Heart right ventricle (tissue), 16 donors: ENCODE measurements at places on chromosomes 7 and 10.

GRCh38 chr7:46145412-46145811 is 224.3 kb upstream of the IGFBP3 start:
- DNase-seq, result no peak

- DNase-seq, result no peak
Measured at GRCh38 chr7:156532016-156532602, 108.5 kb upstream of the RNF32 start.

DNA sequence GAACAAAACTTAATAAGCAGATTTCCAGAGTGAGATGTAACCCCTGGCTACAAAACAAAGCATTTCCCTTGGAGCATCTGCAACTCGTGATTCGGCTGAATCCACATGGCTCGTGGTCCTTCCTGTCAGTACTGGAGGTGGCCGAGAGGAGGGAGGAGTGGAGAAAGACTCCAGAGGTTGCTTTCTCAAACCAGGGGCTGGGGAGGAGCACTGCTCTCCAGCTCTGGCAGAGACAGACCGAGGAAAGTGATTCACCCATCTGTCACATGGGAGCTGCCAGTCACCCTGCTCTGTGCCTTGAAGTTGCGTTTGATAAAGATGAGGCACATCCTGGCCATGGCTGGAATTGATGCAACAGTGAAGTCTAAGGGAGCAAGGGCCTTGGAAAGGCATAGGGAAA is 72.7 kb downstream of the COL13A1 start:
- DNase-seq, result no peak

GRCh38 chr10:26798298-26798697 is 62.5 kb downstream of the ABI1 start:
- DNase-seq, result no peak

DNA sequence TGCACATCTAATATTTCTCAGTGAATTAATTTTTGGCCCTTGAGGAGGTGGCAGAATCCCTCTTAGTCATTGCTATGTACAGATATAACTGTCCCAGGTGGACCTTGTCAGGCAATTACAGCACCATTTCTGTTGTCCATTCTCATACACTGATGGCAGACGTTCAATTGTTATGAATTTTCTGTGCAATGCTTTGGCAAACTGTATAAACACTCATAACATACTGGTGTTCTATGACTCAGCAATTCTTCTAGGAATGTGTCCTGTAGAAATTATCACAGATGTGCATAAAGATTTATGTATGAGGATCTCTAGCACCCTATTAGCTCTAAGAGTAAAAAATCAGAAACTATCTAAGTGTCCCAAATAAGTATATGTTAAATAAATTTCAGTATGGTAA is 80.8 kb downstream of the DNAJB9 start:
- DNase-seq, result no peak

DNA sequence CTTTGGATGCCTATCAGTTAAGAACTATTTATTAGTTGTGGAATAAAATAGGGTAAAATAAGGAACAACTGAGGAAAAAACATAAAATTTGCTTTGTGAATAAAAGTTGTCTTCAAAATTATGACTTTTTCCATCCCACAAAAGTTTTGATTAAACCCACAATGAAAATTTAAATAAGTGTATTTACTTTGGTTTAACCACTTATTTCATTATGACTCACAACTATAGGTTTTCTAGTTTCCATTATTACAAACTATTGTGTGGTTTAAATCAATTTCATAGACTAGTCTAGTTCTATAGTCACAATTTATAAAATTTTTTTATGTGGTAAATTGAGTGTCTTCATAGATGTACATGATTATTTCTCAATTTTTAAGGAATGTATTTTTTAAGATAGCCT is 116.6 kb downstream of the EGFR start:
- no peak for DNase-seq

DNA sequence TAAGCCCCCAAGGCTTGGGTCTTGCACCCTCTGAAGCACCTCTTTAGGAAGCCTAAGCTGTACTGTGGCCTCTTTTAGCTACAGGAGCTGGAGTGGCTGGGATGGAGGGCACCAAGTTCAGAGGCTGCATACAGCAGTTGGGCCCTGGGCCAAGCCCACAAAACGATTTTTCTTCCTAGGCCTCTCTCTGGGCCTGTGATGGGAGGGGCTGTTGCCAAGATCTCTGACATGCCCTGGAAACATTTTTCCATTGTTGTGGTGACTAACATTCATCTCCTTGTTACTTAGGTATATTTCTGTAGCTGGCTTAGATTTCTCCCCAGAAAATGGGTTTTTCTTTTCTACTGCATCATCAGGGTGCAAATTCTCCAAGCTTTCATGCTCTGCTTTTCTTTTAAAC is 375.7 kb upstream of the NPSR1 start:
- DNase-seq, result no peak

- no peak for DNase-seq
Measured at GRCh38 chr7:94333810-94334209, 60.9 kb upstream of the COL1A2 start.

- DNase-seq, result no peak
Measured at GRCh38 chr10:14173391-14173705, 157.4 kb downstream of the FRMD4A start.

DNA sequence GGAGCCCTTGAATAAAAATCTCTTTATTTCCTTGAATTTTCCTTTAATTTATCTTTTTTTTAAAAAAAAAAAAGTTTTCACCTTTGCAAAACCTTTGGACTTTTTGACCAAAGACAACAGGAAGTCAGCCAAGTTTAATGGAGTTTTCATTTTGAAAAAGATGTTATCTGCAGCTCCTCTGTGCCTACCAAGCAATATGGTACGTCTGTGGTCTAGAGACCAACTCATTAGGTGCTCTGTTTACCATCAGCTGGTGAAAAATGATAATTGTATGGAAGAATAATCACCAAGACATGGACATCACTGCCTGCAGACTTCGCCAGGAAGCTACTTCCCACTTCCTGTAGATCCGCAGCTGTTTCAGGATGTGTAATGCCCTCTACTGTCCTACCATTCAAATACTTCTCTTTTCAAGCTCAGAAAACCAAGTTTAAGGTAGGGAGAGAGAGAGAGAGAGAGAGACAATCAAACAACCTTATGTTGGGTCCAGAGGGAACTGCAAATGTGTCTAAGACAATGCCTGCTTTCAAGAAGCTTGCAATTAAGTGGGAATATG is 18.7 kb downstream of the PLXNA4 start:
- no peak for DNase-seq

GRCh38 chr7:80647436-80647835 is 9.0 kb downstream of the CD36 start:
- no peak for DNase-seq

GRCh38 chr7:514651-515598 is 4.7 kb downstream of the PDGFA start:
- no peak for DNase-seq
